ENCODE measurements at places on chromosomes 2 and 18. TPM values are rescaled to one million over a fixed set of nuclear protein-coding genes. Genes with fewer than 3 reads are reported as not detected.

UGT1A4 gene
- 0.12 TPM for total RNA-seq

CXXC1 gene
- total RNA-seq, result 101 TPM

BOLL gene
- total RNA-seq, result not detected

MOB1A gene
- total RNA-seq, result 132 TPM

SCG2 gene
- total RNA-seq, result 19.8 TPM

GRB14 gene
- total RNA-seq, result 6.3 TPM

CYTIP gene
- 0.64 TPM for total RNA-seq

DNA sequence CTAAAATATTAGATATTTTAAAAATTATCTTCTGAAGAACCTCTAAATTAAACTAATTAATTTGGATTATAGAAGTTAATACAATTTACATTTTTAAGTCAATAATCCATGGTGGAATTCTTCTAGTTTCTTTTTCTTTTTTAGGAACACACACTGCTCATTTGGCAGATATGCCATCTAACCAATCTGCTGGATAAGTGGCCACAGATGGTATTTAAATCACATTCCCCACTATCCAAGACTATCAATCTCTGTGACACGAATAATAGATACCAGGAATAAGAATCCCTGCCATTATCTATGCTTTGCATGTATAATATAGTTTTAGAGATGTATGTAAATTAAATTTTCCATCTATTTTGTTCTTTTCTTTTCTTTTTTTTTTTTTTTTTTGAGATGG, 58.5 kb downstream of the CABYR start:
- no peak for DNase-seq

GRCh38 chr2:65453916-65454315, 21.5 kb upstream of the SPRED2 start:
- no peak for DNase-seq

- DNase-seq, result no peak
Measured at GRCh38 chr18:55579501-55580270, 8.3 kb downstream of the TCF4 start.

DNA sequence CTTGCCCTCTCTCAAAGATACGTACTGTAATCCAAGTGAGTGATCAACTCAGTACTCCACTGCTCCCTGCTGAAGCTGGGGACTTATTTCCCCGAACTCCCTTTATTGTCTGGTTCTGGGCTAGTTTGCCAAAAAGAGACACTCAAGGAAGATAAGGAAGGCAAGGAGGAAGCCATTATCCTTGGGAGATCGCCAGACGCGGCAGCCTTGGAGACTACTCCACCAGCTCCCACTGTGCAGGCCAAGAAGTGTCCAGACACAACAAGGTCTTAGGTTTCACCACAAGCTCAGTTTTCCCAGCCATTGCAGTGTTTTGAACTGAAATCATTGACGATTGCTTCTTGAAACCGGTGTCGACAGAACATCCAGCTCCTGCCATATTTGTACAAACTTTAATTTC, 439.6 kb upstream of the UBE2E3 start:
- no peak for DNase-seq

DNA sequence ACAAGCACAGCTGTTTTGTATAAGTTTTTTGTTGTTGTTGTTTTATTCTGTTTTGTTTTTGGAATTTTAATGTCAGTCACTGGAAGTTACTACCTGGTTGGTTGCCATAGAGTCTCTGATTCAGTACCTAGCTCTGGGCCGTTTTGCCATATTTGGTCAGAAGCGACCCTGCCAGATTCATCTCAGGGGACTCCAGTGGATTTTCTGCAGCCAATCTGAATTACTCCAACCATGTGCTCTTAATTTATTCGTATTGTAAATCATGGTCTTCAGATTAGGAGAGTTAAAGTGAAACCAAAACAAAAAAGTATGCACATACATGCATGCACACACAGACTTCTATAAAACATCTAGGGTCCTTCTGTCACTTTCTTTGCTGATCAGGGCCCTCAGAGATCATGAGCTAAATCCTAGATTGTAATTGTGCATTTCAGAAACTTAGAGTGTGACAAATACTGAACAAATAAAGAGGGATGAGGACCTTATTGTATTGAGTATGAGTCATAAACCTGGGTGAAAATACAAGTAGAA, 317.4 kb upstream of the UBE2E3 start:
- no peak for DNase-seq

GRCh38 chr18:67273288-67273687, 243.2 kb downstream of the DSEL start:
- no peak for DNase-seq

DNA sequence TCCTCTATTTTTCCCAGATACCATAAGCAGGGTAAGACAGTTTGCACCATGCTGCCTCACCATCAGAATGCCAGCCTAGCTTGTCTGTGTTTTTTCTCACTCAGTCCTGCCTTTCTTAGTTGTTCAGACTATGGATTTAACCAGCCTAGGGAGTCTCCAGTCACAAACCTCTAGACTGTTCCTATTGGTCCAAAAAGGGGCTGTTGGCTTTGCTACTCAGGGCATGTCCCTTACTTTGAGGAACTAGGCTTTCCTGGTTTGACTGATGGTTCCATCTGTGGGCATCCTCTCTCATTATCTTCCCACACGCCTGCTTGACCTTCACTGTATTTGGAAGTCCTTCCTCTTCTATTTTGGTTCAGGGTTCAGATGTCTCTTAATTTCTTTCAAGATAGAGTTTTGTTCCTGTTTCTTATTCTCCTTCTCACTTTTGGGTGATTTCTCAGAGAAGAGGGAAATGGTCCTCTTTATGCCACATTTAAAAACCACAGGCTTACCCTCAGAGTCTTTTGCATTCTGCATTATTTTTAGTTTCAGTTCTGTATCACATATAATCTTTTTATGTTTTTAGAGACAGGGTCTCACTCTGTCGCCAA, 31.3 kb upstream of the TMEM131 start:
- DNase-seq, result no peak

DNA sequence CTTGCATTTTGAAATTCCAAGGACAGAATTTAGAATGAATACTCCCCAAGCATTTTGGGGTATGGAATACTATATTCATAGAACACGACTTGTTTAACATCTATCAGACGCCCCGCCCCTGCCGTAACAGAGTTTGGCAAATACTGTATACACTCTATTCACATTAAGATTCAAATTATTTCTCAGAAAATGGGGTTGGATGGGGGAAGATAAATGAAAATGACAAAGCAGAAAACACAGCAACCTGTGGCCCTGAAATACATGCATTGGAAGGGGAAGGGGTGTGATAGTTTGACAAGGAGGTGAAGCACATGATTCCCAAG, 634.6 kb upstream of the SLC39A10 start:
- DNase-seq, result no peak

DNA sequence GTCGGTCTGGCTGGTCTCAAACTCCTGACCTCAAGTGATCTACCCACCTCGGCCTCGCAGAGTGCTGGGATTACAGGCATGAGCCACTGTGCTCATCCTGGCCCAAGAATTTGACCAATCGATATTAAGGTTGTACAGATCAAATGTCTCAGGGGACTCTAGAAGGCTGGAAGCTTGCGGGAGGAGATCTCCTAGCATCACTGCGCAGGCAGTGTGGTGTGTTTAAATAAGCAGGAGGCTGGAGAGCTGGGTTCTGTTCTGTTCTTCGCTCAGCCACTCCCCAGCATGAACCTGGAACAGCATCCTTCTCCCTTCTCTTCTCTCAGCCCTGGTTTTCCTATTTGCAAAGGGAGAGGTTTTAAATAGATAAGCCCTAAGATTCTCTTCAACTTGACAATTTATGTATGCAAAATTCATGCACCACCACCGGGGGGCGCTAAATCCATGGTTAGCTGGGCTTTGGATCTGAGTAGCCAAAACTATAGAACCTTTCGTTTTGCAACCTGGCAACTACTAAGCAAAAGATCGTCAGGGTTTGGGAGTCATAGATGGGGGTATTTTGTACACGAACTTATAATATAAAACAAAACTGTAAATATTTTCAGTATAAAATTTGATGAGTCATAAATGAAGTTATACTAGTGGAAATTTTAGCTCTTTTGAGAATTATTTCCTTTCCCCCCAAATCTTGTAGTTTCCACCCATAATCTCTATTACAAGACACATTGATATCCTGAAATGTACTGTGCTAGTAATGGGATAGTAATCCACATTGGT, 60.6 kb downstream of the SLC16A14 start:
- DNase-seq, result peak; percentile 46

DNA sequence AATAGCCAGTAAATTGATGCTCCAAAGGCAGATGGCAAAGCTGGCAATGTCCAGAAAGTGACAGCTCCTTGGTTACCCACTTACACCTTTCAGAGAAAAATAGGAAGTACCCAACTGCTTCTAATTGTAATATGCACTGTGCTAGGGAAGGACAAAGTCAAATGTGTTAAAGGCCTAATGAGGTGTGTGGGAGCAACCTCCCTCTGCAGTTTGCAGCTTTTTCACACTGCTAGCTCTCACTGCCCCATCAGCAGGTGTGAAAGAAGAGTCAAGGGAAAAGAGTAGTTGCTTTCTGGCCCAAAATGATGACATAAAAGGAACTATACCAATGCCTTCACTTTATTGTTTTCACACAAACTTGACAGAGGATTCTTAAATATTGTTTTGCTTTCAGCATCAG, 284.1 kb upstream of the SETBP1 start:
- DNase-seq, result no peak

All from HCT116 (cell line).